NCI-H2029 (cell line): ENCODE measurements at places on chromosomes 7 and 10.

- peak; percentile 1 for DNase-seq
Measured at GRCh38 chr7:47724335-47724982, 142.5 kb upstream of the TNS3 start.

DNA sequence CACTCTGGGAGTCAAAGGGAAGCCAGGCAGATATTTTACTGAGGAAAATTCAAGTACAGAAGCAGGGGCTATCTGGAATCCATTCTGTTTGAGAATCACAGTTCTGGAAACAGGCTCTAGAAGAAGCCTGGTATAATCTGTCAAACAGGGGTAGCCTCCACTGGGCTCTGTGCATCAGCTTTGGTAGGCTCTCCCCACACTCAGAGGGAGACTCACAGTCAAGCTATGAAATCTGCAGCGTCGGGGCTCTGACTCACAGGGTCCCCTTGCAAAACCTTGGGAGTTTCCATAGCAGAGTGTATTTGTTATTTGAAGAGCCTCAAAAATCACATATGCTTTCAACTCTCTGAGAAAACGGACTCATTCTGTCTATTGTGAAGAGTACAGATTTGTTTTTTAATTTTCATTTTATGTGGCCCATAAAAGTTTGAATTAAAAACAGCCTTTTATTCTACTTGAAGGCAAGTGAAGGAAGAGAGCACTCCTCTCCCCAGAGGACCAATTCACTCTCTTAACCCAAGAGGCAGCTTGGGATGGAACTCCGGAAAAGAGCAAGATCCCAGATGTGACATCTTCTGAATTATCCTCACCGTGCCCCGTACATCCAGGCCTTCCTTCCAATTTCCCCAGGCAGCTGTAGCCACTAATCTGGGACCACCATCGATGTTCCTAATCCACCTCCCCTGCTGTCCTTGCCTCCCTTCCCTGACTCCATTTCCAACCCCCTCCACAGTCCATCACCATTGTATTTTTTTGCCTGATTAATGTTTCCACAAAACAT is 590.9 kb upstream of the MGMT start:
- no peak for DNase-seq

GRCh38 chr7:154419344-154419743 is 367.1 kb downstream of the DPP6 start:
- no peak for DNase-seq

DNA sequence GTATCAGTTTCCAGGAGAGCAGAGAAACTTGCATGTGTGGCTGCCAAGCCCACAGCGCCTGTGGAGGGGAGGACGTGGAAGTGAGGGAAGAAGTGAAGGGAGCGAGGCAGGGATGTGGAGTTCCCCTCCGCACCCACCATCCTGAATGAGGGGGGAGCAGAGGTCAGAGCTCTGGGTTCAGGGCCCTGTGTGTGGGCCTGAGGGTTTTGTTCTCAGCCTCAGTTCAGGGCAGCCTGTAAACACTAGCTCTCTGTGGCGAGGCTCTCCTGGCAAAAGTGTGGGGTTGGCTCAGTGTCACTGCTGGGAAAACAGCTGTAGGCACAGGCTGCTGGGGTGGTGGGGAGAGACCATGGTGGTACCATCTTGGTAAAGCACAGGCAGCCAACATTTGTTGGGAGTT is 108.4 kb downstream of the C10orf105 start:
- no peak for DNase-seq

GRCh38 chr7:95986178-95986764 is 213.9 kb downstream of the DYNC1I1 start:
- DNase-seq, result peak; percentile 43

- no peak for DNase-seq
Measured at GRCh38 chr7:77416621-77417371, 647 bp upstream of the GSAP start.

- DNase-seq, result no peak
Measured at GRCh38 chr7:32058002-32058401, 12.2 kb downstream of the PDE1C start.
